ENCODE measurements at places on chromosomes 13 and 19.
A peak's percentile ranks its signal among the peaks of the same experiment; 100 is the strongest.

- DNase-seq = no peak
These were observed 19.6 kb downstream of the TMEM150B start for GRCh38 chr19:55305491-55305890.

DNA sequence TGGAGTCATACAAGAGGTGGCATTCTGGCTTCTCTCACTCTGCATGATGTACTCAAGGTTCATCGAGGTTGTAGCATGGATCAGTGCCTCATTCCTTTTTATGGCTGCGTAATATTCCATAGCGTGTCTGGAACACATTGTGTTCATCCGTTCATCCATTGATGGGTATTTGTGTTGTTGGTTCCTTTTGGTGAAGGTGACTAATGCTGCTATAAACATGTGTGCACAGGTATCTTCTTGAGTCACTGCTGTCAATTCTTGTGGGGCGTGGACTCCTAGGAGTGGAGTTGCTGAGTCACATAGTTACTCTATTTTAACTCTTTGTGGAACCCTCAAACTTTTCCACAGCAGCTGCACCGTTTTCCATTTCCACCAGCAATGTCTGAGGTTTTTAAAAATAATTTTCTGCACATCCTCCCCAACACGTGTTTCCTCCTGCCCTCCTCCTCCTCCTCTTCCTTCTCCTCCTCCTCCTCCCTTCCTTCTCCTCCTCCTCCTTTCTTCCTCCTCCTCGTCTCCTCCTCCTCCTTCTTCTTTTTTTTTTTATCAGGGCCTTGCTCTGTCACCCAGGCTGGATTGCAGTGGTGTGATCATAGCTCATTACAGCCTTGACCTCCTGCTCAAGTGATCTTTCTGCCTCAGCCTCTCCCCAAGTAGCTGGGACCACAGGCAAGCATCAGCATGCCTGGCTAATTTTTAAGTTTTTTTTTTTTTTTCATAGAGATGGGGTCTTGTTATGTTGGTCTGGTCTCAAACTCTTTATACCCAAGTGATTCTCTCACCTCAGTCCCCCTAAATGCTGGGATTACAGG is 2.0 kb upstream of the TMEM221 start:
- DNase-seq = no peak

GRCh38 chr13:98868932-98869331 is 108.9 kb downstream of the DOCK9 start:
- no peak for DNase-seq

DNA sequence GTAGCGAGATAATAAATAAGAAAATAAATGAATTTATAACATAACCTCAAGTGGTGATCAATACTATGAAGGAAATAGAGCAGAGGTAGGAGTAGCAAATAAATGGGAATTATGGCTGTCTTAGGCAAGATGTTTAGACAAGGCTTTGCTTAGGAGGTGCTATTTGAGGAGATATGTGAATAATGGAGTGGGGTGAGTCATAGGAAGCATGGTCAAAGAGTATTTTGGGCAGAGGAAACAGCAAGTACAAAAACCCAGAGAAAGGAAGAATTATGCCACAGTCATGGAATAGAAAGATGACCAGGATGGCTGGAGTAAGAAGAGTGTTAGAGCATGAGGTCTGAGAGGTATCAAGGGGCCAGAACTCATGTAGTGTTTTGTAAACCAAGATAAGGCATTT is 33.6 kb upstream of the LPAR6 start:
- peak; percentile 39 for DNase-seq

- DNase-seq = no peak
These were observed 810.4 kb upstream of the SLC10A2 start for GRCh38 chr13:103876571-103876970.

DNA sequence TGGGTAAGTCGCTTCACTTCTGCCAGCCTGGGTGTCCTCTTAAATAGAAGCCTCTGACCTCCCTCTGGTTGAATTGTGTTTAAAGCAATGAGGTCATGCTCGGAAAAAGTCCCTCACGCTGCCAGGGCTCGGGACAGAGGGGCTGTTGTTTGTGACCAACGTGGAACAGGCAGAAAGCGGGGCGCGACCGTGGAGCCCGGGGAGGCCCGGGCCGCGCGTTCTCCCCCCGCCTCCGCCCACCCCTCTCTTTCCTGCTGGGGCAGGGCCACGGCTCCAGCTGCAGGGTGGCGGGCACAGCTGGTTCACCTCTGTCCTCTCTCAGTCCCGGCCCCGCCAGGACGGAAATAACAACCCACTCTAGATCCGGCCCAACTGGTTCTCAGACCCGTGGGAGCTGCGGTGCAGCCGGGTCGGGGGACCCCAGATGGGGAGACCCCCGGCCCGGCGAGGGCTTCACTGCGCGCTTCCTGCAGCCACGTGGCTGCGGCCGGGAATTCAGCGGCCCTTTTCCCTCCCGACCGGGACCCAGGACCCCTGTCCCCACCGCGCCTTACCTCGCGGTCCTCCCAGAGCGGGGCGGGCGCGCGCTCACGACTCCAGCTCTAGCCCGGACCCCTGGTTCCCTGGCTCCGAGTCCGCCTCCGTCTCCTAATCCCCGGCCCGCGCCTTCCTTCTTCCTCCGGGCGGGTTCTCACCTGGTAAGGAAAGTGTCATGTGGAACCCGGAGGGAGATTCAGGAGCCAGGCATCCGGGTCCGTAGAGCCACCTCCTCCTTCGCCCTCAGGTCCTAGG is 1.9 kb downstream of the CDC42EP5 start:
- no peak for DNase-seq

DNA sequence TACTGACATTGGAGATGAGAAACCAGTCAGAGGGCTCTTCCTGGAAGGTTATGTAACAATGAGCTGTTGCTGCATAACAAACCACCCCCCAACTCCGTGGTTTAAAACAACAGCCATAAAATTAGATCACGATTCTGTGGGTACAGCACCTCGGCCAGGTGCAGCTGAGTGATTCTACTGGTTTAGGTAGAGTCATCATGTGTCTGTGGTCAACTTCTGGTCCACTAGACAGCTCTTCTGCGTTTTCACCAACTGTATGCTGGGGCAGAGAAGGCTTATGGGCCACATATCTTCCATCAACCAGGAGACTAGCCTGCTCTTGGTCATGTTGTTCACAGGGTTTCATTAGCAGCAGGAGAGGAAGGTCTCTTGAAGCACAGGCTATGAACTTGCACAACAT is 585.5 kb downstream of the KCTD12 start:
- DNase-seq = no peak

DNA sequence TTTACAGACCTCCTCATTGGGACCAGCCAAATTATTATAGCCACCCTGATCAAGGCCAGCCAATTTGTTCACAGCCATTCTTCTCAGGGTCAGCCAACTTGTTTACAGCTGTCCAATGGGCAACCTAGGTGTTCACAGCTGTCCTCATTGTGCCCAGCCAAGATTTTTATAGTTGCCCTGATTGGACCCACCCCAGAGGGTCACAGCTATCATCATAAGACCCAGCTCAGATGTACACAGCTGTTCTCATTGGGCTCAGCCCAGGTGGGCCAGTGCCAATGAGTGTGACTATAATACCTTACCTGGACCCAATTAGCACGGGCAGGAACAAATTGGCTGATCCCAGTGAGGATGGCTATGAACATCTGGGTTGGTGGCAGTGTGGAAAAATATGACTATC is 1151.8 kb downstream of the UQCRFS1 start:
- no peak for DNase-seq

DNA sequence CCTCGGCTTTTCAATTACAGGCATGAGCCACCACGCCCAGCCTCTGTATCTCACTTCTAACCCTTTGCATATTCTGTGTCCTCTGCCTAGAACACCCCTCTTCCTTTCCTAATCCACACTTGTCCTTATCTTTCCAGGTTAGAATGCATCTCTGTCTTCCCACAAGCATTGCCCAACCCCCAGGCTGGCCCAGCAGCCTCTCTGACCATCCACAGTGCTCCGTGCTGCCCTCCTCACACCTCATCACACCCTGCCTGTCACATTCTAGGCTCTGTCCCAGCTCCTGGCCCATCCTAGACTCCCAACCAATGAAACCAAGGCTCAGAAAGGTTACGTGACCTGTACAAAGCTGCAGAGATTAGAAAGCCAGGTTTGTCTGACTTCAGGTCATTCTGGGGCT is 11.3 kb downstream of the JAK3 start:
- no peak for DNase-seq

DNA sequence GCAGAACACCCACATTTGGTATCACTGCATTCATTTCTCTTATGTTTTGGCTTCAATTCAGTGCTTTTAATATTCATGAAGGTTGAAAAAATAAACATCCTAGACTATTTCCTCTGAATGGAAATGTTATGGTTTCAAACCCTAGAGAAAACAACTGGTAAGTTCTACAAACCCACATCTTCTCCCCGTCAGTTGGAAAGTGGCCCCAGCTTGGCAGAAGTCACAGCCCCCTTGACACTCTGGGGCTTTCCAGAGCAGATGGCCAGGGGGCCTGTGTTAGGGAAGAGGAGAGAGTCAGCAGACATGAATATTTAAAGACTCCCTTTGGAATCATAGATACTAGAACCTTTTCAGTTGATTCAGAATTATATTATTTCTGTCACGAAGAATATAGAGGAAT is 123.9 kb downstream of the SHISA2 start:
- no peak for DNase-seq

GRCh38 chr19:7983286-7983950 is 22.0 kb downstream of the ELAVL1 start:
- DNase-seq = no peak

DNA sequence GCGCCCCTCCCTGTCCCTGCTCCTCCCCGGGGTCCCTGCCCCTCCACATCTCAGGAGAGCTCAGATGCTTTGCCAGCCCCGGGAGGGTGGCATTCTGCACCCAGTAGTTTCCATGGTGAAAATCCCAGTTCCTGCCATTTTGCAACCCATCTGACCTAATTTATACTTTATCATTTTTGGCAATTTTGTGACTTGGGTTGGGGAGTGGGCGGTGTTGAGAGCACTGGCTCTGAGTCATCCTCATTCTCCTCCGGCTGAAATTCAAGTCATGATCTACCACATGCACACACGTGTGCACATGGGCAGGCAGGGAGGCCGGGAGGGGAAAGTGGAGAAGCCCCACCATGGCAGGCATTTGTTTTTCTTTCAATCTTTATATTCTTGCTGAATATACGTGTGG is 208.6 kb downstream of the URI1 start:
- no peak for DNase-seq

- no peak for DNase-seq
These were observed 3.6 kb downstream of the POP4 start for GRCh38 chr19:29609636-29610035.

DNA sequence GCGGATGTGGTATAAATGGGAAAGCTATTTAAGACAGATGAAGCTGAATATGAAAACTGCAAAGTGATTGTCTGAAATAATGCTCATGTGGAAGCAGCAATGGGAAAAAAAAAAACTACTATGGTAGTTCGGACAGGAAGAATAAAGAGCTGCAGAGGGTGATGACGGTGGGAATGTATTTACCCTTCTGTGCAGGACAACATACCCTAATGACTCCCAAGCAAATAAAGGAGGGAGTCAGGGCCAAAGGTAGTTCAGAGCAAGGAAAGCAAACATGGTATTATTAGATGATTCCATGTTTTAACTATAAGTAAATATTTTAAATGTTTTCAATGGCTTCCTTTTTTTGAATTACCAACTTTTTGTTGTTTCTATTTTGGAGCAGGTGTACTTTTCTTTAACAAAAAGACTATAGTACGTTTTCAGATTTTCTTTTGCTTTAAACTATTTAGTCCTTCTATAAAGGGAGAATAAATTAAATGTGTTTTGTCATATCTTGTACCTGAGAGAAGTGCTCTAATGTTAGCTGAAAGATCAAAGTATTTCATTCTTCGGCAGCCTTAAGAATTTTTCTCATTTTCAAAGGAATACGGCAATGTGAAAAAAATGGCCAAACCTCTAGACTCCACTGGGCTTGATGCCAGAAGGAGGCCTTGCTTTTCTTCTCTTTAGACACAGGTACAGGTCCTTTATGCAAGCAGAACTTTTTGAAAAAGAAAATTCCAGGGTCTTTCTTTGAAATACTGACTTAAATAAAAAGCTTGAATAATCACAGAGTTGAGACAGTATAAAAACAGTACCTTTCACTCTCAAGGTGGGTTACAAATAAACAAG is 67.8 kb upstream of the ZDHHC20 start:
- DNase-seq = no peak

GRCh38 chr19:3607303-3608078 is 816 bp upstream of the TBXA2R start:
- DNase-seq = no peak

- DNase-seq = no peak
These were observed 5.6 kb upstream of the SIGLEC12 start for GRCh38 chr19:51507192-51507591.

- DNase-seq = no peak
These were observed 2040.3 kb upstream of the PCDH20 start for GRCh38 chr13:63455938-63456337.

GRCh38 chr13:19665427-19665859 is 32.0 kb downstream of the MPHOSPH8 start:
- DNase-seq = no peak
